ENCODE measurements at places on chromosomes 16 and 17.

DNA sequence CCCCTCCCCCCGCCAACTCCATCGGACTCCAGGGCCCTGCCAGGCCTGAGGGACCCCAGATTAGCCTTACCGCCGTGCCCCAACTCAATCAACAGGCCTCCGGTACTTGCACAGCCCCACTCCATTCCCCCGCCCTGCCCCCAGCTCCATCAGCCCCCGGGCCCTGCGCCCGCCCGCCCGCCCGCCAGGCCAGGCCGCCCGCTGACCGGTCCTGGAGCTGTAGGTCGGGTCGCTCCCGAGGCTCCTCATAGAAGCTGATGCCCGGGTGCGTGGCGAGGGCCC, 308 bp downstream of the GTF3C1 start:
- no peak for DNase-seq

DNA sequence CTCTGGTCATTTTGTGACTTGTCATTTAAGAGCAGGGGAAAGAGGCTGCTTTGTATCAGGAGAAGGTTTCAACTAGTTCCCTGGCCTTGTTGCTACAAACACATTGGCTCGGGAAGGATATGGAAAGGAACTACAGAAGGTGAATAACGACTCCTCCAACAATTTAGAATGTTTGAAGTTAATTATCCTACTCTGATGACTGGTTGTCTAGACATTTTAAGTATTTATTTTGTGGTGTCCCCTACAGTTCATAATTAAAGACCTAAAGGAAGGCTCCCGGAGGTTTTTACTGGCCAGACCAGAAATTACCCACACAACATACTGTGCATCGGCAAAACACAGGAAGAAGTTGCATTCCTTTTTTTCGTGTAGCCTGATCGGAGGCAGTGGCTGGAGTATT, 515.8 kb upstream of the SALL1 start:
- peak; percentile 9 for DNase-seq

- no peak for DNase-seq
Measured at GRCh38 chr17:67434061-67434525, 57.0 kb downstream of the PITPNC1 start.

DNA sequence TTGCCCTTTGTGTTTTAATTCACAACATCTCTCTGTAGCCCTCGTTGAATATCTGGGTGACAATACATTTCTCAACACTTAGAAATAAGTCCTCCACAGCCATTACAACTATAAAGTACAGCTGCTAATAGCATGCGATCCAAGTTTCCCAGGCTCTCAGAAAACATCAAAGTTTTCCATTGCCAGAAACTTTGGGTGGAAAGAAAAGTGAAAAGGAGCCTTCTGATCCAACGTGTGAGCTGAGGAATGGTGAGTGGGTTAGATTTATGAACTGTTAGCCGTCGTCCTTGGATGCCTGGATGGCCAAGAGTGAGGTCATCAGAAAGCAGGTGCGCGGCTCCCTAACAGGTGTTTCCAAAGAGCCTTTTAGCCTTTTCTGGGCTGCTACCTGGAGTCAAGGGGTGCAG, 258.0 kb downstream of the PMP22 start:
- no peak for DNase-seq

- peak; percentile 2 for DNase-seq
Measured at GRCh38 chr16:58196898-58197313, 1.0 kb downstream of the CSNK2A2 start.

GRCh38 chr17:83026311-83026811, 53.0 kb upstream of the METRNL start:
- no peak for DNase-seq

DNA sequence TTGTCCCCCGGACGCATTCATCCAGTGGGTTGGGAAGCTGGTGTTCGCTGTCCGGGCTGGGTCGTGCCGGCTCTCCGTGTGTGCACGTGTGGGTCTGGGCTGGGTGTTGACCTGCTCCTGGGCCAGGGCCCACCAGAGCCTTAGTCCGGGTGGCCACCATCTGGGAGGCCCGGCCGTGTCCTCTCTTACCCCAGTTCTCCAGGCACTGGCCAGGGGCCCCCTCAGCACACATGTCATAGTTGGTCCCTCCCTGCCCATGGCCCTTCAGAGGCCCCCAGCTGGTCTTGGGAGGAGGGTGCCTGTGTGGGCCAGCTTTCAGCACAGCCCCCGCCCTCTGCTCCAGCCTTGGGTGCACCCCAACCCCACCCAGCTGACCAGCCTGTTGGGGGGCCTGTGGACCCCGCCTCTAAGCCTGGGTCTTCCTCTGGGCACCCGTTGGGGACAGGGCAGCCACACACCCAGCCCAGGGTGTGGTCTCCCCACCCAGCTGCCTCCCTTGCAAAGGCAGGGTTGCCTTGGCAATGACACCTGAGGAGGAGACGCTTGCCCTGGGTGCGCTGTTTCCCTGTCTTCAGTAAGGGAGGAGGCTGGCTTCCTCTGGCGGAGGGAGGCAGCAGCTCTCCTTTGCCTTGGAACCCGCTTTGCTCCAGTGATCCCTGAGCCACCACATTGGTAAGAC, 77.4 kb downstream of the JPH3 start:
- no peak for DNase-seq

DNA sequence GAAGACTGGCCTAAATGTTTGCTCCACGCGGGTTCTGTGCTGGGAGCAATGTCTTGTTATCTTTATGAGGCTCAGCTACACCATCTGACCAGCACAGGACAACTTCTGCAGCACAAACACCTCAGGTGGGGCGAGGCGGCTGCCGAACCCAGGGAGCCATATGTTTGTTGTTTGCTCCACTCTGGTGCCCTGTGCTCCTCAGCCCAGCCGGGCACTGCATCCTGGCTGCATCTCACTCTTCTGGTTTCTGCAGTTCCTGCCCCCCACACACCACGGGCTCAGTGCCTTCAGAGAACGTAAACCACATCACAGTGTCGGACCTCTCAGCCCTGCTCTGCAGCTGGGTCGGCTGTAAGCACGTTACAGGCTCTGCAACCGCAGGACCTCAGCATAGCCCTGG, 32.4 kb downstream of the MXRA7 start:
- DNase-seq, result no peak

- DNase-seq, result peak; percentile 68
Measured at GRCh38 chr17:43524945-43525575, 21.1 kb downstream of the ETV4 start.

DNA sequence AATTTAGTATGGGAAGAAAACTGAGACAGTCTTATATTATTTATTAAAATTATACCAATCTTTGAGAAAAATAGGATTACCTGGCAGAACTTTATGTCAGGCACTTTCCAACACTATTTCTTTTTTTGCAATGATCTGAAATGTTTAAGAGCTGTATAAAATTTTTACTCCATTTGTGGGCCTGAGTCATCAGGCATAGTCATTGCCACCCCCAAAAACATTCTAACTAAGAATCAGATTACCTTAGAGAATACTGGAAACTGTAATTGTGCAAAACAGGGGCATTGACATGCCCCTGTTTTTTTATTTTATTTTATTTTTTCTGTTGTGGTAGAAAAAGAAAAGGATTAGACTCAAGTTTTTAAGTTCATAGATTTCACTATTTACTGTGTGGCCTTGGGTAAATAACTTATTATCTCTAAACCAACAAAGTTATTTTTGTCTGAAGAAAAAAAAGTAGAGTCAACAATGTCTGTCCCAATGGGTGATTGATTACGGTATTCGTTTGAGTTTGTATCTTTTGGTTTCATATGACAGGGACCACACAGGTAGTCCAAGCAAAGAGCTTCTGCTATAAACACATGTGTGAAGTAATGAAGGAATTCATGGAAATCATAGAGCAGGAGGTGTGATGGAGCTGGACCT, 24.6 kb downstream of the VAT1L start:
- no peak for DNase-seq

- no peak for DNase-seq
Measured at GRCh38 chr16:47204736-47205504, 61.2 kb upstream of the NETO2 start.

- no peak for DNase-seq
Measured at GRCh38 chr17:32976605-32977004, 15.0 kb upstream of the SPACA3 start.

- DNase-seq, result peak; percentile 11
Measured at GRCh38 chr17:81966343-81967243, 5.6 kb upstream of the NOTUM start.

- DNase-seq, result no peak
Measured at GRCh38 chr17:64491034-64491860, 5.6 kb downstream of the POLG2 start.

GRCh38 chr16:86283944-86284343, 226.4 kb upstream of the FOXF1 start:
- DNase-seq, result no peak

- peak; percentile 42 for DNase-seq
Measured at GRCh38 chr17:44204441-44204882, 4.8 kb upstream of the ATXN7L3 start.

- DNase-seq, result peak; percentile 73
Measured at GRCh38 chr16:69535123-69536050, 30.4 kb upstream of the NFAT5 start.

DNA sequence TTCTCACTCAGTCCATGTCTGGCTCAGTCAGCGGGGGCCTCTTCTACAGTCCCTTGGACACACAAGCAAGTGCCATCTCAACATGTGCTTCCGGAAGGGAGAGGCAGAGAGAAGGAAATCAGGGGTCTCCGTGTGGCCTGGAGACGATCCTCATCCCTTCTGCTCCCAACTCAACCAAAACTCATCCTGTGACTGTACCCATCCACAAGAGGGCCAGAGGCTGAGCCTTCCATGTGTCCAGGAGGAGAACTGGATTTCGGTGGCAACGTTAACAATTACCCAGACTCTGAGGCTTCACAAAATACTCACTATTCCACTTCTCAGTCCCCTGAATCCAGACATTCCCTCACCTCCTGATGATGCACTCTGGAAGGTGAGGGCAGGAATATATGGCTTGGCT, 7.8 kb upstream of the ALOX12B start:
- DNase-seq, result no peak

DNA sequence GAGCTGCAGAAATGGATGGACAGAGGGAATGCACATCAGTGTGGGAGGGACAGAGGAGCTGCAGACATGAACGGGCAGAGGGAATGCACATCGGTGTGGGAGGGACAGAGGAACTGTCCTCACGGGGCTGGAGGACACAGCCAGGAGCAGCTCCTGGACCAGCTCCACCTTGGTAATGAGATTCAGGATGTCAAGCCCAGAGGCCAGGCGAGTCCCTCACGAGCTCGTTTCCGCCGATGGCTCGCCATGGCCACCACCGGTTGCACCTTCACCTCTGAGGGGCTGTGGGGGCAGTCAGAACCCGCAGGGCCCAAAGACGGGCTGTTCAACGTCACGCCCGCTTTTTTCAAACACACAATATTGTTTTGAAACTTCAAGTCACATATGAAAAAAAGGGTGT, 56.2 kb downstream of the RPH3AL start:
- no peak for DNase-seq

GRCh38 chr17:67071595-67071994, 27.2 kb downstream of the CACNG1 start:
- DNase-seq, result no peak

DNA sequence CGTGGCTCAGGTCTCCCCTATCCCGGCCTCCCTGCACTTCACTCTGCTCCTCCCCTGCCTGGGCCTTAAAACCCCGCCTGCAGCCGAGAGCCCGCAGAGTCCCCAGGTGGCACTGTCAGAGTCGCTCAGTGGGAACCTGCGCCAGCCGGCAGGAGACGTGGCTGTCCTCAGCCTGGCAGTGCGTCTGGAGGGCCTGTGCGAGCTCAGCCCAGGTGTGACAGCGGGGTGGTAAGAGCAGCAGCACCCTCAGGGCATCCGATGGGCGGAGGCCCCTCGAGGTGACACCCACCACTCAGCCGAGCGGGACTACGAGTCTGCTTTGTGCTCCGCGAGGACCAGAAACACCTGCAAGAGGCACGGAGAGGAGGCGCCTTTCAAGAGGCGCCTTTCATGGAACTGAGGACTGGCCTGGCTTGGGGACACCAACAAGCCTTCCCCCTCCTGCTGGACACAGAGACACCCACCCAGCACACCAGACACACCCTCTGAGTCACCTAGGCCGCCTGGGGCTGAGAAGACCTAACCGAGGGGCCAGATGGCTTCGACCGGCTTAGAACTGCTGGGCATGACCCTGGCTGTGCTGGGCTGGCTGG, at the start of gene CLDN9:
Gene CLDN9, plus strand, starts transcription at position 96 of the 593 bp plus-strand sequence. Its CDS starts 440 bp downstream, at position 536.
- DNase-seq, result no peak

DNA sequence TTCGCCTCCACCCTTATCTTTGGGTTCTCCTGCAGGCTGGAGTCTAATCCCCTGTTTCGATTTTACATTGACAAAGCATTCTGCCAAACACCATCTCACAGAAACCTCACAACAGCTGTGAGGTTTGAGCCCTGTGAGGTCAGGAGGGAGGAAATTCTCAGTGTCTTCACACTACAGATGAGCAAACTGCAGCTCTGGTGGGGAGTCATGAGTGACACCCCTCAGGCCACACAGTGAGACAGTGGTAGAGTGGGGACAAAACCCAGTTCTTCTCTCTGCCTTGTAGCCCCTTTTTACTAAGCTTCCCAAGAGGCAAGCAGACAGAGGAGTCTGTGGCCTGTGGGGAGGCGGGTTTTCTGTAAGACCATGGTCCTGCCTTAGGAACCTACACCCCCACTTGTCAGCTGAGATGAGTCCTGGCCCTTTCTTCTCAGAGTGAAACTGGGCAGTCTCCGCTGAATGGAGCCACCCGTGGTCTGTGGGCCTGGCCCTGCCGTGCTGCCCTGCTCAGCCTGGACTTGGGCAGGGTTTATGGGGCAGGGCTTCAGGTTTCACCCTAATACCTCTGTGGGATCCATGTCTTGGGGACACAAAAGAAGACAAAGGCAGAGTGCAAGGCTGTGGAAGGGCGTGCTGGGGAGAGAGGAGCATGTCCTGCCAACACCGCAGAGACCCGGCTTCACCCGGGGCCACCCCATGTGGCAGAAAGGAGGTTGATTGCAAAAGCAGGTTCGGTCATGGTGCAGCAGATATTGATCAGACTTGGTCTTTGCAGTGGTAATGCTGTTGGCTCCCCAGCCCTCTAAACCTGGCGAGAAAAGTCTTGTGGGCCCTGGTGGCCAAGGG, 59.0 kb downstream of the ABR start:
- DNase-seq, result no peak

DNA sequence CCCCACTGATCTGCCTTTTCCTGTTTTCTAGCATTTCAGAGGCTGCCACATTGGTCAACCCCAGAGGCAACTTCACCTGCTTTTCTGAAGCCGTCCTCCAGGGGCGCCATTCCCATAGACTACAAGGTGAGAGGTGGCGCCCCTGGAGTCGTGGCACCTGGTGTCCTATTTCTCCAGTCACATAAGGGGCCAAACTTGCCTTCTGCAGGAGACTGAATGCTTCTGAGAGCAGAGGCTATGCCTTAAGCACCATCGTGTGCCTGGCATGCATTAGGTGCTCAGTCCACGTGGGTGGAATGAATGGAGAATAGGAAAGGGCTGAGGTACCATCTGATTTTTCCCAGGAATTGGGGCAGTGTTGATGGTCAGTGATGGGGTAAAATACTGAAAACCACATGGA, 164.8 kb downstream of the HAPSTR1 start:
- no peak for DNase-seq
